ENCODE measurements at places on chromosomes 13 and 19.

DNA sequence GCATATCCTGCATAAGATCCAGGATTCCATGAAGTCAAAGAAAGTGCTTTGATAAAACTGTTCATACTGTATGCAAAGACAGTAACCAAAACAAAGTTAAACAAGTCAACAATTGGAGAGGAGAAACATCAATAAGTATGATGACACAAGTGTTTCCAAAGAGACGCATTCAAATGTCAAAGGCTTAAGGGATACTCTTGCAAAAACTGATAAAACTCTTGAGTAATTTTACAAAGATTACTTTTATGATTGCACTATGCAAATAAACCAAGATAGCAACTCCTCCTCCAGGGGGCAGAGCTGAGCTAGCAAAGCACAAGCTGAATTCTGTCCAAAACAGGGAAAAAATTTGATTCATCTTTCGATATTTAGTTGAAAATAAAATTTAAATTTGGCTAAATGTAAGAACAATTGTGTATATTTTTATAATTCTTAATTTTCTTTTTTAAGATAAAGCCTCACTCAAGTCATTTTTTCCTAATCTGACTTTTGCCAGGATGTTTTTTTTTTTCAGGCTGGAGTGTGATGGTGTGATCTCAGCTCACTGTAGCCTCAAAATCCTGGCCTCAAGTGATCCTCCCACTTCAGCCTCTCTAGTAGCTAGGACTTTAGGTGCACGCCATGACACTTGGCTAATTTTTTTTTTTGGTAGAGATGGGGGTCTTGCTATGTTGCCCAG, 84.0 kb downstream of the MZT1 start:
- peak; percentile 7 for DNase-seq

DNA sequence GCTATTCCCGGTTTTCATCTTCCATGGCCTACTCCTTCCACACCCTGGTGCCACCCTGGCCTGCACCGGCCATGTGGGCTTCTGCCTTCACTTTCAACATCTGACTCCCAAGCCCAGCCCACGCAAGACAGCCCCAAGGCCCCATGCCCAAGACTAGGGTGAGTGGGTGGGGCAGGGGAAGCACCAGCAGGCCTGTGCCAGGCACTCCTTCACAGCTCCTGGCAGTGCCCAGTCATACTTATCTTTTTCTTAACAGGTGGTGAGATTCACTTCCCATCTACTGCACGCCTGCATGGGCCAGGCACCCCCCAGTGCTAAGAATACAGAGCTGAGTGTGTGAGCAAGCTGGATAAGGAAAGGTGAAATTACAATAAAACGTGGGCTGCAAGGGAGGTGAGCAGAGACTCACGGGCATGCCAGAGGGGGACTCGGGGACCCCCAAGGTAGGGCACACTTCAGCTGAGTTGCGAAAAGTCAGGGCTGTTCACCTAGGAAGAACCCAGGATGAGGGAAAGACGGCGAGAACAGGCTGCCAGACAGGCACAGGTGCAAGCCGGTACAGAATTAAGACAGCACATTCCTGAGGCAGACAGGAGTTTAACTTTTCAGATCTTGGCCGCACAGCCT, 55.7 kb downstream of the COL4A1 start:
- no peak for DNase-seq

DNA sequence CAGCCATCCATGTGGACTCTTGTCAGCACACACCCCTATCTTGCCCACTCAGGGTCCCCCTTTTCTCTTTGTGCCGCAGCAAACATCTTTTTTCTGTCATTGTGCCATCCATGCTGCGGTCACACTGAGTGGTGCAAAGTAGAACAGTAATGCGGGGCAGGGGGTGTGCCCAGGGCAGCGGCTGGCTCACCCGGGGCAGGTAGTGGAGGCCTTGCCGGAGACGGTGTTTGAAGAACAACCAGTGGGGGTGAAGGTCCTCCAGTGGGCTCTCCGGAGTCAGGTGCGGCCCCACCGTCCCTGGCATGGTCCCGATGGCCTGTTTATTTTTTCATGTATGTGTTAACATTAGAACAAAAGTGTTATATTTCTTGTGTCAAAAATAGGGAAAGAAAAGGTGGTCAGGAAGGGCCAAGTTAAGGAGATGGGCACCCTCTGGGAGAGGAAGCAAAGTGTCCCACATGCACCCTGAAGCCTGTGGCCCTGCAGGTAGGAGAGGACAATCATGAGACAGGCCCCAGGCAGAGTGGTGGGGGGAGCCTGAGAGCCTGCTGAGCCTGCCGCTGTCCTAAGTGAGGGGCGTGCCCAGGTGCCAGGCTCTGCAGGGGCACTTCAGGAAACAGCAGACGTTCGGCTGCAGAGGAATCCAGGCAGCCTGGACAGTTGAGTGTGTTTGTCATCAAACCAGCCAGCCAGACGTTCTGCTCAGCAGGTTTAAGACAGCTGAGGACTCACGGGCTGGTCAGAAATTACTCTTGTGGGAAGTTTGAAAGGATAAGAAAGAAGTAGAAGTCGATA, 12.3 kb downstream of the TSSK6 start:
- no peak for DNase-seq

- no peak for DNase-seq
Measured at GRCh38 chr13:35824395-35824794, 306.8 kb downstream of the DCLK1 start.

DNA sequence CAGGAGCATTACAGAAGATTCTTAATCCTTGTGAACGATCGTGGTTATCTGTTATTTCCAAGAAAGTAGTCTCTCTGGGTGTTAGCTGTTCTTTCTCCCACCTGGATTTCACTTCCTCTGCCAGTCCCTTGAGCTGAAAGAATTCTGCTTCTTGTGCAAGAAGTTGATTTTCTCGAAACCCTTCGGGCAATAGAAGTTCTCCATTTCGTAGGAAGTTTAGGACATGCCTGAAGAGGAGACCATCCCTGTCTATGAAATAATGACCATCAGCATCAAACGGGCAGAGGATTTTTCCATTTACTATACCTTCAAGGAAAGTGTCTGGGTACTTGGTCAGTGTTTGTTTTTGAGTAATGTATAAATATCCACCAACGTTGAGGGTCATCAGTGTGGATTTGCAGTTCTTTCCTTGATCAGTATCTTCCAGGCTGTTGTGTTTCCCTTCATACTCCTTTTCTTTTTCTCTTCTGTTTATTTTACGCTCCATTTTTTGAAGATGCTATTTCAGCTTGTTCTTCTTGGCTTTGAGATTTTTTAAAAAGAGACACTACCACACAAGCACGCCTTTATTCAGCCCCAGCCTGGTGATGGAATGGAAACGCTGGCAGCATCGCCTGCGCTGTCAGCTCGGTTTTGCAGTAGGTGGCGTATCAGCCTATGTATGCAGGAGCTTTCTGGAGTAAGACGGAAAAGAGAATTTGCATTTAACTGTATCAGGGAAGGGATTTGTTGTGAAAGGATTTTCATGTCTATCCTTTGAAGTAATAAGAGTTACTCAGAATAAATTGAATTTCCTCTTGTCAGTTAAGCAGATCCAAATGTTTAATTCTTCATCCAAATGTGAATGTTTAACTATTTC, 6.5 kb downstream of the KCTD4 start:
- DNase-seq, result no peak

DNA sequence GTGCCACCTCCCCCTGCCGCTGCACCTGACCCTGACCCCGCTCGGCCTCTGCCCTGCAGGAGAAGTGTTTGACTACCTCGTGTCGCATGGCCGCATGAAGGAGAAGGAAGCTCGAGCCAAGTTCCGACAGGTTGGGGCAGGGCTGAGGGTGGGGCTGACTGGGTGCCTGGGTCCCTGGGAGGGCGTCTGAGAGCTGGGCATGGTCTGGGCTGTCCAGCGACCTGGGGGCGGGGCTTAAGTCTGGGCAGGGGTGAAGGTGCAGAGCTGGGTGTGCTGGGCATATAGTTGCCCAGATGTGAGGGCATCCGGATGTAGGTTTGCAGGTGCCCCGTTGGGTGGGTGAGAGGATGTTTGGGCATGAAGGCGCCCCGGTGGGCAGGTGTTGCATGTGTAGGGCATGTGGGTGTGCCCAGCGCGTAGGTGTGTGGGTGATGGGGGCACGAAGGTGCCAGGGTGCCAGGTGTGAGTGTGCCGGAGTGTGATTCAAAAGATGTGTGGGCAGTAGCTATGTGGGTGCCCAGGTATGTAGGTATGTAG, 13.8 kb downstream of the MARK4 start:
- no peak for DNase-seq

DNA sequence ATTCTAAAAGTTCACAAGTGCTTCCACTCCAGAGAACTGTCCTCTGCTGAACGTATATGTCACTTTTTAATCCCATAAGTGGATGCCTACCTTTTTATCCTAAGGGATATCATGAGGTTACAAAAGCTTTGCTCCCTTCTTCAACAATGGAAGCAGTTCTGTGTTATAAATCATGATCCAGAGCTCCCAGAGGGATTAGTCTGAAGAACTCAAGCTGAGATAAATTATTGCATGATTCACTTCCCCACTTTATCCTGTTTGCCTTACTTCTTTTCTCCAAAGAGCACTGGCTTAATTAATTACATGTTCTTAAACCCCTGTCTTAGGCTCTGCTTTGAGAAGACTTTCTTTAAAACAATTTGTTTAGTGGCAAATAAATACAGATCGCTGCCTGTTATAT, 246.7 kb downstream of the PCDH17 start:
- DNase-seq, result no peak

DNA sequence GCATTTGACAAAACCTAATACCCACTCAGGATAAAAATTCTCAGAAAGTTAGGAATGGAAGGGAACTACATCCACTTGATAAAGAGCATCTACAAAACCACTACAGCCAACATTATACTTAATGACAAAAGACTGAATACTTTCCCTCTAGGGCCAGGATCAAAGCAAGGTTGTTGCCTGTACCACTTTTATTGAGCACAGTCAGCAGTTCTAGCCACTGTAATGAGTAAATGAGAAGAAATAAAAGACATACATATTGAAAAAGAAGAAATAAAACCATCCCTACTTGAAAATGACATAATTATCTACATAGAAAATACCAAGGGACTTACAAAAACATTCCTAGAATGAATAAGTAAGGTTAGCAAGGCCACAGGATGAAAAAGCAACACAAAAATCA, 194.8 kb upstream of the ZNF507 start:
- no peak for DNase-seq

GRCh38 chr13:113981611-113982295, 7.9 kb upstream of the C13orf46 start:
- no peak for DNase-seq

- no peak for DNase-seq
Measured at GRCh38 chr19:42409477-42409876, 17.7 kb downstream of the LIPE start.
